ENCODE measurements at places on chromosomes 3 and 15.

GRCh38 chr3:127445581-127446343 is 144.8 kb downstream of the TPRA1 start:
- DNase-seq: no peak

GRCh38 chr3:5036858-5037257 is 57.6 kb downstream of the BHLHE40 start:
- no peak for DNase-seq

GRCh38 chr3:170660139-170660538 is 74.3 kb upstream of the SLC7A14 start:
- DNase-seq: no peak

- no peak for DNase-seq
Observed at GRCh38 chr3:87320756-87321626, 44.6 kb upstream of the POU1F1 start.

- no peak for DNase-seq
Observed at GRCh38 chr15:63353887-63354286, 27.8 kb downstream of the CA12 start.

All from stimulated activated CD4-positive, alpha-beta T cell treated with anti-CD3 and anti-CD28 coated beads, Interleukin-1b, Interleukin-23, amount 100 ng/mL, for 1 hour (primary cell).